Iris pigment epithelial cell (primary cell): ENCODE measurements at places on chromosomes 5 and 9.
A peak's percentile ranks its signal among the peaks of the same experiment; 100 is the strongest.

- no peak for DNase-seq
Measured at GRCh38 chr9:79928661-79929223, 357.0 kb downstream of the TLE4 start.

DNA sequence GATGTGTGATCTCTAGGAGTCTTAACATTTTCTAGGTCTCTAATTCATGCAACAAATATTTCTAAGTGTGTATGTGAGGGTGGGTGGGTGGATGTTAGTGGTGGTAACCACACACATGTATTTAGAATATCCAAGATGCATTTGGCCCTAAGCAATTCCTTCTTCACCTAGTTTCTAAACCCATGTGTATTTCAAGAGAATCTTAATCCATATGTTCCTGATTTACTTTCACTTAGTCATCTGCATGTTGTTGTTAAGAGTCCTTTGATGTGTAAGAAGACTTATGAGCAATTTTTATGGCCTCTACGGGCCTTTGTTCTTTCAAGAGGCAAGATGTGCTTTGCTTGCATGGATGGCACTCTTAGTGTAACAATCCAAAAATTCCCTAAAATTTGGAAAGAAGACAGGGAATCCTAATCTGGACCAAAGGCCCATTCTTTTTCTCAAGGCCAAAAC lies 282.6 kb downstream of the SPATA31D1 start:
- peak; percentile 78 for DNase-seq

DNA sequence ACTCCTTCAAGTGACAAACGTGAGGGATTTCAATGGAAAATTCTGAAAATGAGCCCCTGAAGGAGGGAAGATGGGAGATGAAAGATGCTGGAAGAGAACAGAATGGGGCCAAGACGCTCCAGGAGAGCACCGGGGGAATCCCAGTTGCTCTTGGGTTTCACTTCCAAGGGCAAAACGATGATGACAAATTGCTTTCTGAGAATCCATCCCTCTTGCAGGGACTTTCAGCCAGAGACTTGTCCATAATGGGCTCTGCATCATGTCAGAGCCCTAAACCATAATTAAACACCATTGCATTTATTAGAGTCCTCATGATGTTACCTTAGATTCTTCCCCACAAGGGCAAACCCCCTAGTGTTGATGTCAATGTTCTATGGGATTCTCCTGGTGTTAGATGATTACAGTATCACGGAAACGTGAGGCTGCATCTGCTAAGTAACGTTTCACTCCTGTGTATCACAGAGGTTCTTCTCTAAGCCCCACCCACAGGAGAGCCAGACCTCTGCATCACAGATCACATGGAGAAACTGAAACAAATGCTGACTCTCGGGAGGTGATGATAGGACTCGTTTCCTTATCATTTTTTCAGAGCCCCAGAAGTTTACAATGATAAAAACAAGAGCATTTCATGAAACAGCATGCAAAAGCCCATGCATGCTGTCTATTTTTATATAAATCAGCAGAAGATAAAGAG lies 114.4 kb downstream of the TENT4A start:
- DNase-seq: no peak

- DNase-seq: no peak
Measured at GRCh38 chr5:108541836-108542235, 159.9 kb upstream of the FBXL17 start.

- no peak for DNase-seq
Measured at GRCh38 chr9:20506099-20506900, 116.0 kb downstream of the MLLT3 start.

- DNase-seq: peak; percentile 76
Measured at GRCh38 chr5:125551246-125551645, 804.8 kb upstream of the ZNF608 start.

- DNase-seq: peak; percentile 55
Measured at GRCh38 chr5:68187268-68188055, 28.1 kb upstream of the PIK3R1 start.

GRCh38 chr5:1439388-1440097 lies 5.7 kb downstream of the SLC6A3 start:
- DNase-seq: no peak

DNA sequence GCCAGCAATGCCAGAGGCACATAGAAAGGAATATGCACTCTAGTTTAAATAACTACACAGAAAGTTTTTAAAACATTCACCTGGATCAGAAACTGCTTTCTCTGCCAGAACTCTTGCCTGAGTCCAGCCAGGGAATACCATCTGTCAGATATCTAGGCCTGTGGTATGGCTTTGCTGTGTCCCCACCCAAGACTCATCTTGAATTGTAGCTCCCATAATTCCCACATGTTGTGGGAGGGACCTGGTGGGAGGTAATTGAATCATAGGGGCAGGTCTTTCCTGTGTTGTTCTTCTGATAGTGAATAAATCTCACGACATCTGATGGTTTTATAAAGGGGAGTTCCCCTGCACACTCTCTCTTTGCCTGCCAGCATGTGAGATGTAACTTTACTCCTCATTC lies 41.5 kb upstream of the KCNV2 start:
- DNase-seq: no peak

- DNase-seq: no peak
Measured at GRCh38 chr5:132608107-132608506, 49.9 kb upstream of the IL13 start.

- DNase-seq: peak; percentile 76
Measured at GRCh38 chr5:37111426-37112382, 137.5 kb downstream of the CPLANE1 start.

- peak; percentile 58 for DNase-seq
Measured at GRCh38 chr9:32251539-32251938, 132.9 kb upstream of the ACO1 start.

DNA sequence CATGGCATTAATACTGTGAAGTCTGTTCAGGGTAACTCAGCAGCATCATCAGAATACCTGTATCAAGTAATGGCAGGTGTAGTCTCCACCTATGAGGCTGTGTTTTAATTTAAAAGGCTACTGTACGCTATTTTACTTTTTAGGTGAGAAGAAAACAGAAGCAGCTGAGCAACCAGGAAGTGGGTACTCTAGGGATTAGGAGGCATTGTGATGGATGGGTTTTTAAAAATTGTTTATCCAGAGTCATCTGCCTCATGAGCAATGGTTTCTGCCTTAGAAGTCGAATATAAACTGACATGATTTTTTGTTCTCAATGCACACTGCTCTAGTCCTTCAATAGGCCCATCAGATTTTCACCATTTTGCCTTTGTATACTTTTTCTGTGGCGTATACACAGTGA lies 42.6 kb downstream of the PSIP1 start:
- DNase-seq: no peak

DNA sequence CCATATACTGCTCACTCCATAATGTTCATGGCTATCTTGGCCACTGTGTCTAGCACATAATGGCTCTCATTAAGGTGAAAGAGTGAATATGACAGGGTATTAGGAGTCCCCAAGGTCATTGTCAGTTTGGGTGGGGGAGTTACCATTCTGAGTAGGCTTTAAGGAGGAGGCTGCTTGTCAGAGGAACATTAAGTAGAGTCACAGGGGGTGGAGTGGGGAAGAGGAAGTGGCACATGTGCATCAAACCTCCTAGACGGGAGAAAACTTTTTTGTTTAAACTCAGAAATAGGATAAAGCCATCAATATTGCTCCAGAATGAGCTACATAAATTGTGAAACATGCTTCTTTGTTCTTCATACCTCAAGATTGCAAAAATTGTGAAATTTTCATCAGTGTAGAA lies 45.5 kb downstream of the DAB2IP start:
- DNase-seq: no peak

- DNase-seq: no peak
Measured at GRCh38 chr9:136055715-136056545, 39.2 kb downstream of the NACC2 start.

DNA sequence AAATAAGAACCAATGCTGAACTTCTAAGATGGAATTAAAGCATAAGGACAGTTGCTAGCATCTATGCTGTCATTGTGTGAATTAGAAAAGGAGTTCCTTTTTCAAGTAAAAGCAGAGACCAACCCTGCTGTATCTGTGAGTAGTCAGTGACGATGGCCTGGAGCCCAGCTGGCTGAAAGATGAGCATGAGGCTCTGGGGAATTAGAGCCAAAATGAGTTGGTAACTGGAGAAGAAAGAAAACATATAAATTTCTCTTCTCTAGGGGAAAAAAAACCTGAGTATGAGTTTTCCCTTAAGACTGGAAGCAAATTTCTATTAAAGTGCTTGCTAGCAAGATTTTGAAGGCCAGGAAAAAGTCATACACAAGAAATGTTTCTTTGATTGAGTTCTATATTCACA lies 1.6 kb upstream of the SPZ1 start:
- DNase-seq: peak; percentile 12

DNA sequence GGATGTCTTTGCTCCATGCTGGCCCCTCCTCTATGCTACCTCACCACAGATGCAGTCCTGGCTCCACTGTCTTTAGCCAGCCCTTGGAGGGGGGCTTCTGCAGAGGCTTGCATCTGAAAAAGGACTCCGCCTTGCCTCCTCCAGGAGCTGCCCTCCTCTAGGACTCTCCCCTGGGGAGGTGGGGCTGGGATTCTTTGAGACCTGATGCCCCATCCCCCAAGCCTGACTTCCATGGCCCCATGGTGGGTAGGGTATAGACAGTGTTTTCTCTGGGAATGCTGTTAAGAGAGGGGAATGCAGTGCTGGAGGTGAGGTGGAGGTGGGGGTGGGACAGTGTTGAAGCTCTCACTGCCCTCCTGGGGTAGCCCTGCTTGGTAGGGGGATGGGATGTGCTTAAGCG lies 14.3 kb downstream of the JADE2 start:
- no peak for DNase-seq

GRCh38 chr9:72703574-72703973 lies 182.2 kb downstream of the TMC1 start:
- DNase-seq: peak; percentile 10

DNA sequence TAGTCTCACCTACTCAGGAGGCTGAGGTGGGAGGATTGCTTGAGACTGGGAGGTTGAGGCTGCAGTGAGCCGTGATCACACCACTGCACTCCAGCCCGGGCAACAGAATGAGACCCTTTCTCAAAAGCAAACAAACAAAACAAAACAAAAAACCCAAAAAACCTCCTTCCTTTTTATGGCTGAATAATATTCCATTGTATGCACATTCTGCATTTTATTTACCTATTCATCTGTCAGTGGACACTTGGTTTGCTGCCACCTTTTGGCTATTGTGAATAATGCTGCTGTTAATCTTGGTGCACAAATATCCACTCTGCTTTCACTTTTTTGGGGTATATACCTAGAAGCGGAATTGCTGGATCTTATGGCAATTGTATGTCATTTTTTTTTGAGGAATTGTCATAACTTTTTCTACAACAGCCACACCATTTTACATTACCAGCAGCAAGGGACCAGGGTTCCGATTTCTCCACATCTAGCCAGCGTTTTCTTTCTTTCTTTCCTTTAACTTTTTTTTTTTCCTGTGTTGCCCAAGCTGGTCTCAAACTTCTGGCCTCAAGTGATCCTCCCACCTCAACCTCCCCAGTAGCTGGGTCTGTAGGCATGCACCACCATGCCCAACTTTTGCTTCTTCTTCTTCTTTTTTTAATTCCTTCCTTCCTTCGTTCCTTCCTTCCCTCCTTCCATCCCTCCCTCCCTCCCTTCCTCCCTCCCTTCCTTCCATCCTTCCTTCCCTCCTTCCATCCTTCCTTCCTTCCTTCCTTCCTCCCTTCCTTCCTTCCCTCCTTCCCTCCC lies 30.6 kb downstream of the NKX2-5 start:
- DNase-seq: peak; percentile 43

GRCh38 chr9:70402213-70402612 lies 12.2 kb downstream of the KLF9 start:
- DNase-seq: no peak

DNA sequence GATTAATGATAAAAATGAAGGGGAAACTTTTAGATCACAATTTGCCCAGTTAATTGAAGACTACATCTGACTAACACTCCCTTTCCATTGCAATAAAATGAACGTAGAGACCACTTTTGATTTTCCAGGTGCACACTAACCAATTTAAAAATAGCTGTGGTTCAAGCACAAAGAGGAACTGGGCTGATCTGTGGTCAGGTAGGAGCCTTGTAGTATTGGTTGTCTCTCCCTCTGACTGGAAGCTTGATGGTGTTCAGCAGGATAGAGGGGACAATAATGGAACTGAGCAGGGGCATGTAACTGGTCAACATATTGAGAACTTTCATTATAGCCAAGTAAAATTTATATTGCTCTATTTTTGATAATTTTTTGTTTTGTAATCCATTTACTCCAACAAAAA lies 886.8 kb upstream of the SEMA6A start:
- no peak for DNase-seq

- peak; percentile 28 for DNase-seq
Measured at GRCh38 chr5:90985341-90985740, 397.8 kb downstream of the ARRDC3 start.

DNA sequence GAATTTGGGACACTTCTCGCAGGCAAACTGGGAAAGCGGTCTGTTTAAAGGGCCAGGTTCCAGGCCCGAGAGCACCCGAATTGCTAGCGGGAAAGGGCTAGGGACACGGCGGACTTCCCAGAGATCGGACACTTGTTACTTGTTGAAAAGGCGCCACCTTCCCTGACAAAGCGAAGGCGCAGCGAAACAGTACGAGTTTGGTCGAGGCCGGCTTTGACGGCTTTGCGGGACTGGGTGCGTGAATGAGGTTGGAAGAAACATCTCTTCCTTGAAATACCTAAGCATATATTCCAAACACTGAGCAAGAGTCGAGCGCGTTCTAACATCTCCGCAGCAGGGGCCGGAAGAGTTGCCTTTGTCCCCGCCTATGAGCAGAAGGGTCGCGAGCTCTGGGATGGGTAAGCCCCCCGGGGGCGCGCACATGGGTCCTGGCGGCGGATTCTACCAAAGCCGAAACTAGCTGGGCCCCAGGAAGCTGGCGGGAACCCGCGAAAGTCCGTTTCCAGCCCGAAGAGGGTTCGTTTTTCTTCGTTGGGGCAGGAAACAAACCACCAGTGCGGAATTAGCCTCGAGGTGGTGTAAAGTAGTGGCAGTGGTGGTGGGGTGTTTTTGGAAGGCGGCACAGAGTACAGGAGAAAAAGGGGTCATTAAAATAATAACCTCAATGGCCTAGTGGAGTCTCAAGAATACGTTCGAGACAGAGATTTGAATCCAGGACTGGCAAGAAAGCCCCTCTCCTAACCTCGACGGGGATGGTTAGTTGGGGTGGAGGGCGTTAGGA lies 1.5 kb downstream of the GDNF start:
- no peak for DNase-seq

DNA sequence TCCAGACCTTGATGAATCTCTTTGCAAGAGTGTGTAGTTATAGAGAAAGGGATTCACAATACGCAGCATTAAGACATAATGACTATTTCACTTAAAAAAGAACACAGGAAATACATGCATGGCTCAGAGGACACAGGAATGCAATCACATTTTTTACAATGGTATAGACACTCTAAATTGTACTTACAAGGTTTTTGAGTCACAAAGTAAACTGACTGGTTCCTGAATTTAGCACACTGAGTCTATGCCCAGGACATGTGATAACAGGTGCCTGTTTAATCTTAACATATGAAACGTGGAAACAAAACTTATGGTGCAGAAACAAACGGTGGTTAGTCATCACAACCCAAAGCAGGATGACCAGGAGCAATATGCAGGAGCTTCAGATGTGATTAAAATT lies 6.7 kb downstream of the EPB41L4A start:
- DNase-seq: no peak

- no peak for DNase-seq
Measured at GRCh38 chr5:1034421-1034905, 25.9 kb downstream of the NKD2 start.

- DNase-seq: no peak
Measured at GRCh38 chr5:104062621-104063377, 500.2 kb upstream of the NUDT12 start.

- DNase-seq: peak; percentile 34
Measured at GRCh38 chr9:98254228-98255060, 1.0 kb downstream of the TBC1D2 start.
